Effector memory CD4-positive, alpha-beta T cell (primary cell): ENCODE measurements at places on chromosomes 5 and 9.

GRCh38 chr9:134473141-134474054, 147.1 kb downstream of the RXRA start:
- DNase-seq = no peak

- DNase-seq = no peak
These were observed 191.2 kb downstream of the ACTL7B start for GRCh38 chr9:108664309-108665255.

GRCh38 chr9:97553841-97554240, 52.4 kb downstream of the TMOD1 start:
- no peak for DNase-seq

DNA sequence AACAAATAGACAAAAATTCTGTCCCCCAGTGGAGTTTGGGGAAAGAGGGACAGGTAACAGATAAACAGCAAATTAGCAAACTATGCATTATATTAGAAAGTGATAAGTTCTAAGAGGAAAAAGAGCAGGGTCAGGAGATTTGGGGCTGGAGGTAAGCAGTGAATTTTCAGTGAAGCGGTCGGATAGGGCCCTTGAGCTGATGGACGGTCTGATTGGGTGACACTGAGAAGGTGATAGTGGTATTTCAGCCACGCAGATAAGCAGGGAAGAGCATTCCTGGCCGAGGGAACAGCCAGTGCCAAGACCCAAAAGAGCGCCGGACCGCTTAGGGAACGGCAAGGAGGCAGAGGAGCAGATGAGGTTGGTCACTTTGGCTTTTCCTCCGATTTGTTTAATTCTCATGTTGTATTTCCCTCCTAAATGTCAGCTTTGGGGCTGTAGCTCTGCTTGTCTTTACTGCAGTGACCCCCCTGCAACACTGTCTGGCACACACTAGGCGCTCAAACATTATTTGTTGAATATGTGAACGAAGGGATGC, 1.1 kb upstream of the PTPN3 start:
- DNase-seq = no peak

DNA sequence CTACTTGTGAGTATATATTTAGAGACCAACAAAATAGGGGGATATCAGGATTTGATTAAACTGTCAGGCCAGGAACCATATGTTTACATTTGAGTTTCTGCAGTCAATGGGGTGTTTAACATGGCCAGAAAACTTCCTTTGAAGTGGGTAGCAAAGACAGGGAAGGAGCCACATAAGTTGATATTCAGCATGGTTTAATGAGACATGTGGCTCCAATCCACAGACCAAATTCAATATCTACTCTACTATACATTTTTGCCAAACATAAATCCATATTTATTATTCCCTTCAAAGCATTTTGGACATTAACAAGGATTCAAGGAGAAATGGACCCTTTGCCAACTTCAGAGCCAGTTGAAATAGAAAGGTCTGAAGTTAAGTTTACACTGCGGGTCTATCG, 99.8 kb downstream of the TAF11L14 start:
- no peak for DNase-seq

DNA sequence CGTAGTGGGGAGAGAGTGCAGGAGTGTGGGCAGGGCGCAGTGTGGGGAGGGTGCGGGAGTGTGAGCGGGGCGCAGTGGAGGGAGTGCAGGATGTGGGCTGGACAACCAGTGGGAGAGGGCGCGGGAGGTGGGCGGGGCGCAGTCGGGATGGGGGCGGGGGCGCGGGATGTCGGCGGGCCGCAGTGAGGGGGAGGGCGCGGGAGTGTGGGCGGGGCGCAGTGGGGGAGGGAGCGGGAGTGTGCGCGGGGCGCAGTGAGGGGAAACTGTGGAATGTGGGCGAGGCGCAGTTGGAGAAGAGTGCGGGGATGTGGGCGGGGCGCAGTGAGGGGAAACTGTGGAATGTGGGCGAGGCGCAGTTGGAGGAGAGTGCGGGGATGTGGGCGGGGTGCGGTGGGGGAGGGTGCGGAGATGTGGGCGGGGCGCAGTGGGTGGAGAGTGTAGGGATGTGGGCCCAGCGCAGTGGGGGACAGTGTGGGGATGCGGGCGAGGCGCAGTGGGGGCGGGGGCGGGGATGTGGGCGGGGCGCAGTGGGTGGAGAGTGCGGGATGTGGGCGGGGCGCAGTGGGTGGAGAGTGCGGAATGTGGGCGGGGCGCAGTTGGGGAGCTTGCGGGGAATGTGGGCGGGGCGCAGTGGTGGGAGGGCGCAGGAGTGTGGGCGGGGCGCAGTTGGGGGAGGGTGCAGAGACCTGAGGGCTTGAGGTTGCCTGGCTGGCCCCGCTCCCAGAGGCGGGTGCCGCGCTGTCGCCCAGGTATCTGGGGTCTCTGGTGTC, at the start of gene NXNL2:
NXNL2 (plus strand) TSS at position 723 of the 770 bp plus-strand sequence. CDS start 257 bp downstream, outside the sequence.
- no peak for DNase-seq

- no peak for DNase-seq
These were observed 113.2 kb upstream of the SNX2 start for GRCh38 chr5:122661496-122662180.

DNA sequence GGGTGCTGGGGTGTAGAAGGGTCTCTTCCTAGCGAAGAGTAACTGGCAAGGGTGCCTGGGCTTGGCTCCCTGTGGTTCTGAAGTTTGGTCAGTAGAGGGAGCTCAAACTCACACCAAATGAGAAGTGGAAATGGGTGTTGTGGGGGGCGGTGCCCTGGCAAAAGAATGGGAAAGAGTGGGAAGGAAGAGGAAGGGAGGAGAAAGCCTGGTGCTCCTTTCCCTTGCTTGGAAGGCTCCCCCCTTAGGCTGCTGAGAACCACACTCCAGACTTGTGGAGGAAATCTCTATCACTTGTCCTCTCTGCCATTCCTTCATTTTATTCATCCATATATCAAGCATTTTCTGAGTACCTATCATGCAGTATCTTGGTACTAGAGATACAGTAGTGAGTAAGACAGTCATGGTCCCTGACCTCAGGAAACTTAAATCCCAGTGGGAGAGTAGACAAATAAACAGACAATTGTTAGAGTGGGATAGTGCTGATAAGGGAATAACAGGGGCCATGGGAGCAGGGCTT, 13.0 kb downstream of the SLC4A9 start:
- no peak for DNase-seq

- no peak for DNase-seq
These were observed 36.2 kb downstream of the GRIN3A start for GRCh38 chr9:101702257-101702656.

GRCh38 chr9:1939466-1939865, 75.7 kb upstream of the SMARCA2 start:
- no peak for DNase-seq

GRCh38 chr9:68841276-68842052, 136.4 kb downstream of the PIP5K1B start:
- no peak for DNase-seq

DNA sequence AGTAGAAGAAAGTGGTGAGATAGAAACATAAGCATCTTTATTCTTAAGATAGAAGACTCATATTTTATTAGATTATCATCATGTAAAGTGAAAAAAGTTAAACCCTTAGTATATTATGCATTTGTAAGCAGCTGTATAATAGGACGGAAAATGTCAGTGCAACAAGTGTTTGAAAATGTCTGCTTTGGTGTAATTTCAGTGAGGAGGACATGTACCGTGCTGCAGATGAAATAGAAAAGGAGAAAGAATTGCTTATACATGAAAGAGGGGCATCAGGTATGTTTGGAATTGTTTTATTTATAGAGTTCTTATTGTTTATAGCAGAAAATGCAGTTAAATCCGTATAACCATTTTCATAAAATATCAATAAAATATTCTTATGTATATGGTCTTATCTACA, 8.9 kb downstream of the OTULIN start:
- no peak for DNase-seq

DNA sequence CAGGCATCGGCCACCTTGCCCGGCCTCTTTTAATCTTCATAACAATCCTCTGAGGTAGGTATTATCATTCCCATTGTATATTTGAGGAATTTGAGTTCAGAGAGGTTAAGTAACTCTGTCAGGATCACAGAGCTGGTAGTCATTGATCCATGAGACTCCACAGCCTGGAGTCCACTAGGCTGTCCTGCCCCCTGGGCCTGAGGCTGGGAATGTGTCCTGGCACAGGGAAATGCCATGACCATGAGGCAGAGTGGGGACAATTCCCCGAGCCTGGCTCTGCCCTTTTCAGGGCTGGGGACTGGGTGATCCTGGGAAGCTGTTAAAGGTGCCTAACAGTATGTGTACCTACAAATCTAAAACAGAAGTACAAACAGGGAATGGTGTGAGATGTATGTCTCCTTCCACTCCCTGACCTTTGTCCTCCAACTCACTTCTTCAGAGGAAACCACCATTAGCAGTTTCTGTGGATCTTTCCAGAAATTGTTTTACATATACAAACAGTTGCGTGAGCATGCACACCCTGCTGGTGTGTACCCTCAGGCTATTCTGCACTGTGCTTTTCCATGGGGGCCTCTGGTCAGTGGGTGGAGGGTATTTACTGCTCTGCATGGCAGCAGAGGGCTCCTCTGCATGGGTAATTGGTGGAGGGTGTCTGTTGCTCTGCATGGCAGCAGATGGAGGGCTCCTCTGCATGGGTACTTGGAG, 53.8 kb downstream of the NDST1 start:
- DNase-seq = no peak

DNA sequence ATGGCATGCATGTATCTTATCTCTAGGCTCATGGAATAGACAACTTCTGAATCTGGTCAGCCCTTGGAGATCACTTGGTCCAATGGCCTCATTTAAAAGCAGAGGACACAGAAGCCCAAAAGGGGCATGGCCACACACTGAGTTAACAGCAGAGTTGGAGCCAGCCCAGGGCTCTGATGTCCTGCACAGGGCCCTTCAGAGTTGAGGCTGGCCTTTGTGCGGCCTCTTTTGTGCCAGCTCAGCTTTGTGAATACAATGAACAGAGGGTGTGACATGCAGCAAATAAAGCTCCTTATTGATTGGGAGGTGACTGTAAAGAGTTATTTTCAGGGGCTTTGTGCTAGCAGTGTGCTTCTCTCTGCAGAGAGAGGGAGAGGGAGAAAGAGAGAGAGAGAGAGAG, 150.1 kb upstream of the STK32A start:
- DNase-seq = no peak

DNA sequence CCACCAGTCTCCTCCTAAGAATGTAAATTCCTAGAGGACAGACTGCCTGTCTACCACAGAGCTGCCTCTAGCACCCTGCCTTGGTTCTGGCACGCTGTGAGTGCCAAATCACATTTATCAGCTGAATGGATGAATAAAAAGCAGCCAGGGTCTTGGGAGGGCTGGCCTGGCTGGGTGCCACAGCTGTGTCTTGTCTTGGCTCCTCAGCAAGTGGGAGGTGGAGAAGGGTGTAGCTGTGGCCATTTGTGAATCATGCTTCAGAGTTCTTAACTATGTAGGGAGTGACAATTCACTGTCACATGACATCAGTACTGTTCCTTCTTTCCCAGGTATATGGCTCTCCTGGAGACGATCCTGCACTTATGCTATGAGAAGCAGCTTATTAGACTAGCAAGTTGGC, 70.6 kb downstream of the DCP2 start:
- no peak for DNase-seq
